Nasal cavity respiratory epithelium epithelial cell of viscerocranial mucosa (primary cell): ENCODE measurements at places on chromosomes 3 and 15. TPM values are rescaled to one million over a fixed set of nuclear protein-coding genes. Genes with fewer than 3 reads are reported as not detected.

MYLK gene
- total RNA-seq = 26.0 and 28.7 TPM in 2 replicates

ZNF280D gene
- total RNA-seq = 8.2 and 18.7 TPM in 2 replicates

PTX3 gene
- 1.7 and 7.5 TPM in 2 replicates for total RNA-seq

AGBL1 gene
- not detected in 2 replicates for total RNA-seq

RAB8B gene
- 27.3 and 32.1 TPM in 2 replicates for total RNA-seq

LRRK1 gene
- total RNA-seq = 4.8 and 14.3 TPM in 2 replicates

RPL39L gene
- total RNA-seq = 11.2 and 21.2 TPM in 2 replicates

SUMF1 gene
- 42.4 and 66.3 TPM in 2 replicates for total RNA-seq

EPHB3 gene
- total RNA-seq = 11.3 and 38.6 TPM in 2 replicates

CNOT10 gene
- total RNA-seq = 26.3 and 34.1 TPM in 2 replicates

PIAS1 gene
- 6.5 and 16.5 TPM in 2 replicates for total RNA-seq

FRMD5 gene
- 2.7 and 2.8 TPM in 2 replicates for total RNA-seq

PRICKLE2 gene
- 2.4 and 29.0 TPM in 2 replicates for total RNA-seq

PAQR9 gene
- not detected in 2 replicates for total RNA-seq

PLSCR2 gene
- under 0.01 and 0.28 TPM in 2 replicates for total RNA-seq

CCR5 gene
- not detected in 2 replicates for total RNA-seq

CNTN4 gene
- 0.28 TPM in 1 of 2 replicates, not detected in the other for total RNA-seq

IL17RC gene
- 9.2 and 16.6 TPM in 2 replicates for total RNA-seq

CHRNA5 gene
- total RNA-seq = 1.9 and 2.1 TPM in 2 replicates

FBXO40 gene
- total RNA-seq = not detected in 2 replicates

IL16 gene
- under 0.01 and 0.07 TPM in 2 replicates for total RNA-seq

GOLGA8O gene
- 0.34 TPM in 1 of 2 replicates, not detected in the other for total RNA-seq

WWTR1 gene
- 6.5 and 21.6 TPM in 2 replicates for total RNA-seq

MEX3B gene
- total RNA-seq = 0.34 and 2.3 TPM in 2 replicates

VILL gene
- 28.0 and 45.5 TPM in 2 replicates for total RNA-seq

GOLGA6L10 gene
- 0.21 and 1.4 TPM in 2 replicates for total RNA-seq

MESP1 gene
- 0.07 and 0.34 TPM in 2 replicates for total RNA-seq

LMCD1 gene
- total RNA-seq = 2.4 and 5.3 TPM in 2 replicates

APOD gene
- total RNA-seq = 0.34 and 3.2 TPM in 2 replicates

ARNT2 gene
- total RNA-seq = under 0.01 and 0.50 TPM in 2 replicates

CD96 gene
- under 0.01 TPM in 1 of 2 replicates, not detected in the other for total RNA-seq

UBA7 gene
- total RNA-seq = 0.34 and 15.9 TPM in 2 replicates

KBTBD12 gene
- total RNA-seq = under 0.01 TPM in 1 of 2 replicates, not detected in the other

THPO gene
- total RNA-seq = not detected in 2 replicates

SCAANT1 gene
- total RNA-seq = not detected in 2 replicates

ACKR2 gene
- 0.68 and 1.6 TPM in 2 replicates for total RNA-seq

ASB14 gene
- not detected in 2 replicates for total RNA-seq

RASGRP1 gene
- 0.34 and 0.50 TPM in 2 replicates for total RNA-seq

CYP1A1 gene
- 1.6 and 3.1 TPM in 2 replicates for total RNA-seq

WDR72 gene
- 0.07 and 1.7 TPM in 2 replicates for total RNA-seq

MKRN2OS gene
- total RNA-seq = 1.6 and 3.1 TPM in 2 replicates
